ENCODE measurements at places on chromosomes 6 and 20.
A peak's percentile ranks its signal among the peaks of the same experiment; 100 is the strongest.

- DNase-seq: no peak
Observed at GRCh38 chr6:80411486-80411885, 305.0 kb downstream of the BCKDHB start.

DNA sequence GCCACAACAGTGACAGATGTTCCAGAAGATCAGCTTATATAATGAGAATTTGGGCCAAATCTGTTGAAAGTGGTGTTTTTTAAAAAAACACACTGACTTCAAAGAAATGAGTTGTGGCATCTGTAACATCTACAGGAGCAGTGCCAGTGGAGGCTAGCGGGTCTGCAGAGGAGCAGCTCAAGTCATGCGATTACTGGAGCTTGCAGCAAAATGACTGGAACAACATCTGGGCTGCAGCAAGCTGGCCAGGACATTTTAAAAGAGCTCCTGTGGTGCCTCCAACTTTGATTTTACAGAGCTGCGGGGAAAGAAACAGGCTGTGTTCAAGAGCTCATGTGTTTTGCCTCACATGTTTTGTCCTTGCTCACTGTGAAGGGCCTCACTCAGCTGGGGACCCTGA lies 57.2 kb downstream of the TBX18 start:
- DNase-seq: no peak

DNA sequence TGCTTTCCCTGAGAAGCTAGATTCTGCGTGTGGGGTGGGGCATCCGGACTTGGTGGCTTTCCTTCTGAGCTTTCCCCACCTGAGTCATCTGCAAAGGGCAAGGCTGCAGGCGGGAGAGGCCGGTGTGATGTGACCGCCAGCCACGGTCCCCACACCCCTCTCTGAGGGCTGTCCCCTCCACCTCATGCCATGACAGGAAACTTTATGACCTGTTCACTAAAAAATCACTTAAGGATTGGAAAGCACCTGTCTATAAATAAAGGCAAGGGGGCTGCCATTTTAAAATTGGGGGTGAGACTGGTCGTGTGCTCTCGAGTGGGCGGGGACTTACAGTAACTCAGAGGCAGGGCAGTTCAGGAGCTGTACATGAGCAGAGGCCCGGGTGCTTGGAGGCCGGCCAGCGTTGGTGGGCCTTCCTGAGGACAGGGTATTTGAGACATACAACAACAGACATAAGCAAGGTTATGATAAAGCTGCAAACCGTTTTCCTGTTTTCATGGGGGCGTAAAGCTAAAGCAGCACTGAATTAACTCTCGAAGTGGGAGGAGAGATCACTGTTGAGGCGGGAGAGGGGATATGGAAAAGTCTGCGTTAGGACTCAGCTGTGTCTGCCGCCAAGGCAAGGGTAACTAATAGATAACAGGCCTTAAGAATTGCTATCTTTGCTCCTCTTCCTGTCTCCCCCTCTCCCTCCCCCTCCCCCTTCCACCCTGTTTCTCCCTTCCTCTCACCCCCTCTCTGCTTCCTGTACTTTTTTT lies 16.1 kb upstream of the SERPINB1 start:
- peak; percentile 81 for DNase-seq

GRCh38 chr6:34602318-34603111 lies 46.4 kb upstream of the SPDEF start:
- DNase-seq: no peak

DNA sequence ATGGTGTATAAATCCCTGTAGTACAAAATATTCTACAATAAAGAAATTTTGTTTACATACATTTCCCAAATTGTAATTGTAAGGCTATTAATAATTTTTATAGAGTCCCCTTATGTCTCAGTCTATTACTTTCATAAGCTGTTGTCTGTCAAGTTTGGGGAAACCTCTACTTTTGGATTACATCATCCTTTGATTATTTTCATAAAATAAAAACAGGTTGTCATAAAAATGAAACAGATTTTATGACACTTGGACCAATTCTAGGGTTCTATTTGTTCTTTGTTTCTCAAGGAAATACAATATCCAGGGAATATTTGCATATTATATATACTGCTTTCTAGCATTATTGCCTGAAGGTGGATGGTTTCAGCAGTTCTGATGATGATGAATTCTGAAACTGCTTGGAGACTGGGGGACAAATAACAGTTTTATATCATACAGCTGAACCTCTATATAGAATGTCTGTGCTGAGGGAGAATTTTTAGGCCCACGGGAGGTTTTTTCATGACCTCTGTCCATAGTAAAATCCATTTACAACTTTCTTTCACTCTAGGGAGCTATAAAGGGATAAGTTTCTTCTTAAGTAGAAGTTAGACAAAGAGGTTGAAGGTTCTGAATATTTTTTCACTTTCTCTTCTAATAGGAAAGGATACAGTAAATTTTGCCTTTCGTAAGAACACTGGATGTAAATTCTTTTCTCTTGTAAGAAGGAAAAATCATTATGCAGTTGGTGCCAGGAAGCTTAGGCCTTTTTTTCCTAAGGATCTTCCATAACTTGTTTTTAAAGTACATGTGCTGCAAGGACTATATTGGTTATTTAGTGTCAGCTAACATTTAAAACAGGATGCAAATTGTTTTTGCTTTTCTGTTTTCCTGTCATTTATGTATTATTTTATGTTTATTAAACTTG lies 58.0 kb downstream of the CD2AP start:
- no peak for DNase-seq

- DNase-seq: no peak
Observed at GRCh38 chr6:21123507-21124436, 469.8 kb upstream of the SOX4 start.

- DNase-seq: no peak
Observed at GRCh38 chr6:141203902-141204575, 928.7 kb upstream of the GJE1 start.

DNA sequence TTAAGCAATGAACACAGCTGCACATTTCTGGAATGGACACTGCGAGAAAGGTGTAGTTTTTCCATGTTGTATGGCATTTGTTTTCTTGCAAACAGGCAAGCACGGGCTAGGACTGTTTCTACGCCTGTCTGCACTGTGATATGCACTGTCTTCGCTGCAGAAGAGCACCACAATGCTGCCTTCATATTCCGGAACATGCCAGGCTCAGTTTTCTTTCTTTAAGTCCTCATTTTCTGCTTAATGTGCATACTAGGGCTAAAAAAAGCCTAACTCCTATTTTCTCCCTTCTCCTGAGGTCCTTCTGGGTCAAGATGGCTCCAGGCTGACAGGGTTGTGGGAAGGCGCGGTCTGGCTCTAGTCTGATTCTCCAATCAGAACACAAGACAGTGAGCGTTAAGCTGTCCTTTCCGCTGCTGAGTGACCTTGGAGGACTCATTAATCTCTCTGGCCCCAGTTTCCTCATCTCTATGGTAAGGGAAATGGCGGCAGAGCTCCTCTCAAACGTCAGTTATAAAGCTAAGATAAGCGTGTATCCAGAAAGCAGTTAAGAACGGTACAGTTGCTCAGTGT lies 379.9 kb downstream of the C6orf118 start:
- no peak for DNase-seq

GRCh38 chr20:6169251-6169650 lies 46.4 kb upstream of the FERMT1 start:
- no peak for DNase-seq

DNA sequence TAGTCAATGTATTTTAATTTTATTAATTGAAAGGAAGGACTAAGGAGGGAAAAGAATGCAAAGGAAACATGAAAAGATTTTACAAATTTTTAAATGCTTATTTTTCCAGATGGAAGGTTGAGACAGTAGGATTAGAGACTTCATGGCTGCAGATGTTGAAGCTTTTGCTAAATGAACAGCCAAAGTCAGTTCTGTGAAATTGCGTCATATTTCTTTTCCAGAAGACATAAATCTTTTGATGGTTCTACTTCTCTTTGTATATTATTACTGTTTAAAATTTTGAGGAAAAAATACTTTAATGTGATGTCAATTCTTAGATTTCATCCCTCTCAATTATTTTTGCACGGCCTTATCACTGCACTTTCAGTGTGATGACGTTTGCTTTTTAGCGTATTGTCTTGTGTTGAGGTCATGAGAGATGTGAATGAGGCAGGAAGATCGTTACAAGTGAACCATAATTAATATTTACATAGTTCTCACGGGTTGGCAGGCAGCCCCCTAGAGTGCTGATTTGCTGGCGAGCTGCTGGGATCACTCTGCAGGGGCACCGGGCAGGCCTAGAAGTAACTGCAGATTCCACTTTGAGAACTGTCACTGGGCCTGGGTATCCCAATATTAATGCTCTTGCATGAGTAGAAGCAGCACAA lies 158.1 kb downstream of the TBXT start:
- no peak for DNase-seq

- DNase-seq: no peak
Observed at GRCh38 chr6:48377115-48377514, 266.1 kb upstream of the PTCHD4 start.

- no peak for DNase-seq
Observed at GRCh38 chr20:18066421-18067333, 9.0 kb upstream of the OVOL2 start.

DNA sequence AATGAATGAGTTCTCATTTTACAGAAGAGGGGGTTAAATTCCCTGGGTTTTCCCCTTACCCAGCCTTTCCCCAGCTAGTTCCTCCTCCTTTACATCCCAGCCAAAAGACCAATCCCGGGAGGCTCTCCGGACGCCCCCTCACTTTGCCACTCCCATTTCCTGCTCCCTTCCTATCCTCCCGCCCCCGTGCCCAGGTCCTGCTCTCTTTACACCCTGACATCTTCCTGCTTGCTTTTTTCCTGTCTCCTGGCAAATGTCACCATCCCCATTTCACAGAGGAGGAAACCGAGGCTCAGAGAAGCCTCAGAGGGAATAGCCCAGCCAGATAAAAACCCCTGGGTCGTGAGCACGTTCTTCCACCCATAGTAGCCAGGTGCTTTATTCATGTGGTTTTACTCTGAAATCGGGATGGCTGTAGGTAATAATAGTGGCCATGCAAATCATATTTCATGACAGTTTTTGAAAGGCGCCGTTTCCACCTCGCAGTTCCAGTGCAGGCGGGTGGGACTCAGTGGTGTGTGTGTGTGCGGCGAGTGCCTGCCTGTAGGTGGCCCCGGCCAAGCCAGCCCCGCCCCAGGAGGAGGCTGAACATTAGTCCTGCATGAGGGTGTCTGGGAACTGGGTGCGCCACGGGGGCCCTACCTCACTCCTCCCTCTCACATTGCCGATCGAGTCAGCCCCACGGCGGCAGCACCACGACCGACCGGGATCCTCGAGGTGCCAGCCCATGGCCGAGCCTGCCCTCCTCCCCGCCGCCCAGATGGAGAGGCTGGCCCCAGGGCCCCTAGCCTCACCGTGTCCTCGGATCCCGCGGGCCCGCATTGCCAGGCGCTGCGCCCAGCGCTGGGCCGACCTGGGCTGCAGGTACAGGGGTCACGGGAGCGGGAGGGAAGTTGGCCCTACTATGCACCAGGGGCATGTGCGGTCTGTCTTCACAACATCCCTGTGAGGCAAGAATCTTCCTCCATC lies at the start of gene ARHGAP40:
Gene ARHGAP40, plus strand, starts transcription at position 594 of the 969 bp plus-strand sequence.
- no peak for DNase-seq

DNA sequence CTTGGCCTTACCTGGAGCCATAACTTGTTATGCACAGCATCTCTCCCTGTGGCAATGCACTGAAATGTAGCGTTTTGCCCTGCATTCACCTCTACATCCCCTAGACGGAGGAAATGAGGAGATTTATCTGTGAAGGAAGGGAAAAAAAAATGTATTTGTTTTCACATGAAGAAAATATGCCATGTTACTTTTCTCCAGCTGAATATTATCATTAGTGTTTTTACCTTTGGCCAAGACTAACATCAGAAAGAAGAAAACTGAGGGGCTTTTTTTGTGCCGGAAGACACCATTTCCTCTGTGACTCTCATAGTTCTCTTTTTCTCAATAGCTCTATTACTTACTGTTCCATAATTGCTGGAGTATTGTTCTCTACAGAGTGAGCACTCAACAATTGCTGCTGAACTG lies 280.4 kb downstream of the PTPRK start:
- no peak for DNase-seq
